ENCODE measurements at places on chromosomes 3 and 15.

DNA sequence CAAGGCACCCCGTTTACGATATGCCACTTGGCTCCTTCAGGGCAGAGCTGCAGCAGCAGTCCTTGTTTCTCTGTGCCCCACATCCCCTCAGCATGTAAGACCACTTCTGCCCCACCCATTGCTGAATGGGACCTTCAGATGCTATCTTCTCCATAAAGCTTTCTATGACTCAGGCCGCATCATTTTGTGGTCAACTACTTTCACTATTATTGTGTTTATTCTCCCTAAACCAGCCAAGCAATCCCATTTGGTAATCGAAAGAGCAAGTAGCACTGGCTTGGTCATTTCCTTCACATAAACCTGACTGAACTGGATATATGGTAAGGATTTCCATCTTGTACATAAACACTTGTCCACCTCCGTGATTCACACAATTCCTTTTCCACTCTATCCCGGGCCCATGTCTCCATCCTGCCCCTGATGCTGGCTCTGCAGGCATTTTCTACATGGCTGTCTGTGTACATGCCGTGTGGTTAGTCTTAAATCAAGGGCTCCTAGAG, 25.7 kb downstream of the LIPC start:
- peak; percentile 75 for DNase-seq

GRCh38 chr15:46858150-46858549, 859.2 kb upstream of the SEMA6D start:
- no peak for DNase-seq

GRCh38 chr3:138914870-138915502, 32.0 kb downstream of the FOXL2 start:
- no peak for DNase-seq

DNA sequence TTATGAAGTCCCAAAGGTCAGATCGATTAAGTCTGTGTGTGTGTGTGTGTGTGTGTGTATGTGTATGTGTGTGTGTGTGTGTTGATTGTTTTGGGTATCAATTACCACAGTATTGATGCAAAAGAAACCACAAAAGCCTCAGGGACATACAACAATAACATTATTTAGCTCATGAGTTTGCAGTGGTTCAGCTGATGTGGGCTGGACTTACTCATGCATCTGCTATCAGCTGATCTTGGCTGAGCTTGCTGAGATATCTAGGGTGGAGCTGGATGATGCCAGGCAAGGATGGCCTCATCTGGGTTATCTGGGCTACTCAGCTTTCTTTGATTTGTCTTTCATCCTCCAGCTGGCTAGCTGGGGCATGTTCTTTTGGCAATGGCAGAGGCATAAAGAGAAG, 82.4 kb upstream of the PRR23C start:
- DNase-seq = no peak

- no peak for DNase-seq
Measured at GRCh38 chr15:90188914-90189748, 12.0 kb upstream of the SEMA4B start.

GRCh38 chr3:149998946-149999345, 28.3 kb upstream of the PFN2 start:
- no peak for DNase-seq

DNA sequence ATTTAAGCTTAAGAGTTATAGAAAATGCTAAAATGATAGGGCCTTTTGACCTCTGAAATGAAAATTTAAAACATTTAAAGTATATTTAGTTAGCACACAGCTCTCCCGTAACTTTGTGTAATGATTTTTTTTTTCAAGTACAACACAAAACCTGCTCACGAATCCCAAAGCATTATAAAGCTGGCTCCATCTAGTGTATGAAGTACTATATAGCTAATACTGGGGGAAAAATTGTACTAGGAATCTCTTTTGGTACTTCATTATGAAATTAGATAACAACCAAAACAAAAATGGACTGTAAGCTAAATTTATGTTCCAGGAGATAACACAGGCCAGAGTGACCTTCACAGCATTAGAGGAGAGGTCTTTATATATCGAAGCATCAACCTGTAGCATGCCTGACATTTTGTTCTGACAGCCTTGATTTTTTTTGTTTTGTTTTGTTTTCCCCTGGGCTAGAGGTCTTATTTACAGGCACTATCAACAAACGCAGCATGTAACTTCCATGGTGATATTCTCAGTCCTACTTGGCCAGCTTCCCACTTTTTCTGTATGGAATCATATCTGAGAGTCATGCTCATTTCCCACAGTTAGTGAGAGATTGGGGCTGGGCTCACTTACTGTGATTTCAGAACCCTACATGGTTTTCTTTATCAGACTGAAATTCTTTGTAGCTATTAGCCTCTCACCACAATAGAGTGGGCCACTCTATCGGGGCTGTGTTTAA, 116.3 kb downstream of the MITF start:
- DNase-seq = peak; percentile 51

DNA sequence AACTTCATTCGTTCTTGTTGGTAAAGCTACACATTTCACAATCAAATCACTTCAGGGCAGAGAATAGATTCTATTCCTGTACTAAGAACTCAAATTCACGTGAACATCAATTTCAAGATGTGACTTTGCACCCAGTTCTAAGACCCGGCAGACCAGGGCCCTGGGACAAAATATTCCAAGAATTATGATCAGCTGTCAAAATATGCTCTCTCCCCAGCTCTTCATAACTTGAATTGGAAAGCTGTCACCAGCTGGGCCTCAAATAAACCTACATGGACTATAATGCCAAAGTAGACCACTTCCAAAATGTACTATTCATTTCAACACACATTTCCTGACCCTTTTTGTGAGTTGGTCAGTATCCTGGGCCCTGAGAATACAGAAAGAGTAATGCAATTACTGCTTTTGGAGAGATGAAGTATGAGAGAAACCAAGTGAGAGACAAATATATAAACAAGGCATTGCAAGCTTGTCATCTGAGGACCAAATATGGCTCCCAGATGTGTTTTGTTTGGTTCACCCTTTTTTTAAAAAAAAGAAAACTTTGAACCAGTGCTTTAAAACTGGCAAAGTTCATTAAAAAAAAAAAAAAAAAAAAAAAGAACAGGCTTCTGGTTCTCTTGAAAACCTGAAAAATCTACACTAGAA, 14.9 kb downstream of the MAGI1 start:
- DNase-seq = peak; percentile 34

DNA sequence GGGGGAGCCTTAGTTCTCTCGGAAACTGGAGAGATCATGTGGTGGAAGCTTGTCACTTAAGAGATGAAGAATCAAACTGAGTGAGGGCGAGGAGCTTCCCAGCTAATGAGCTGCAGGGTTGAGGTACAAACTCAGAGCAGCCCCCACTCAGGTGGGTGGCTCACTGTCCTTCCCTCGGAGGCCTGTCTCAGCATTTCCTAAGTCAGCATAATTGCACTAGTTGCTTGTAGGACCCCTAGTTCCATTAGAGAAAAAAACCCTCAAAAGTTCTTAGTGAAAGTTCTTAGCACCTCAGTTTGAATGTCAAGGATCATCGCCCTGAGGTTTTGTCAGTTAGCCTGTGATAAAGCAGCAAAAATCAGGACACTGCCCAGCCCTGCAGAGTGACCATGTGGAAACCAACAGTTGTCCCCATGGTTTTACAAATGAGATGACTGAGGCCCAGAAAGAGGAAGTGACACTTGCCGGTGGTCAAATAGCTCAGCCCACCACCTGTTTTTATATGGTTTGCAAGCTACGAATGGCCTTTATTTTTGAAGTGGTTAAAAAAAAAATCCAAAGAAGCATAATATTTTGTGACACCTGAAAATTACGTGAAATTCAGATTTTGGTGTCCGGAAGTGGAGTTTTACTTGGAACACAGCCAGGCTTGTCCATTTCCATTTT, 11.9 kb downstream of the SMAD6 start:
- DNase-seq = no peak

DNA sequence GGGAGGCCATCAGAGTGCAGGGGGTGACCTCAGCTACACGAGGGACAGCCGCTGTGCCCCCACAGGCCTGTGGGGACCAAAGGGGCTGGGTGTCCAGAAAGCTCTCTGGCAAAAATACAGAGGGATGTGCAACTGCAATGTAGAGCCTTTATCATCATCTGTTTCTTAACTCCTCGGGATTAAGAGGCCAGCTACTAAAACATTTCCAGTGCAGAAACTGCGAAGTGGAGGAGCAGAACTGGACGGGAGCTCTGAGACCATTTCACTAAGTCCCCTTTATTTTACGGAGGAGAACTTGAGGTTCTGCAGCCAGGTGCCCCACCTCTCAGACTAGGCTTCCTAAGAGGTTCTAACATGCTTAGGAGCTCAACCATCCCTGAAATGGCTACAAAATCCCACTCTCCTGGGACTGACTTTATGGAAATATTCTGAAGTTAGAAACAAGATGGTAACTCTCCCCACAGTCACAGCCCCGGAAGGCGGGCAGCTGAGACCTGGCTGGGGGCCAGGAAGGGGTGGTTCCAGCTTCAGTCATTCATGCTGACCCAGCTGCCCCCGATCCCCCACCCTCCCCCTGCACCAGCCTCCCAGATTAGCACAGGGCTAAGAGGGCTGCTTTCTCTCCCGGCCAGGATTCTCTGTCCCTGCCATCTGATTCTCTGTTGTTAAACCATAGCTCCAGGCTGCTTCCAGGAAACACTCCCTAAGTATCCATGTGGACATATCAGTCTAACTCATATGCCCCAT, 40.3 kb downstream of the UMPS start:
- DNase-seq = no peak

GRCh38 chr3:34256021-34256420, 457.6 kb downstream of the PDCD6IP start:
- no peak for DNase-seq

GRCh38 chr3:61560517-61561373, 626 bp upstream of the PTPRG start:
- DNase-seq = peak; percentile 84

DNA sequence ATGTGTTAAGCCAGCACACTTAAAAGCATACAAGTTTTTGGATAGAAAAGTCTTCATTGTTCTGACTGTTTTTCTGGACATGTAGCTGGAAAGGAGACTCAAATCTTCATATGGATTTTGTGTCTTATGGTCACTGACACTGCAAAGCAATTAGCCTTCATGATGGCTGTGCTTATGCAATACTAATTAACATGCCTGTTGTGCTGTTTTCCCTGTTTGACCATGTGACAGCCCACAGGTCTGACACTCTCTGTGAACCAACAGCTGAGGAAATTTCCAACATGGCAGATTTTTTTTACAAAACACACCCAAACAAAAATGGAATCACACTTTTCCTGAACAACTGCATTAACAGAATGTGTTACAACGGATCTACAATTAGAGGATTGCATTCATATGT, 248.4 kb downstream of the ROBO2 start:
- DNase-seq = no peak

- DNase-seq = no peak
Measured at GRCh38 chr3:46086083-46086437, 58.8 kb upstream of the XCR1 start.

DNA sequence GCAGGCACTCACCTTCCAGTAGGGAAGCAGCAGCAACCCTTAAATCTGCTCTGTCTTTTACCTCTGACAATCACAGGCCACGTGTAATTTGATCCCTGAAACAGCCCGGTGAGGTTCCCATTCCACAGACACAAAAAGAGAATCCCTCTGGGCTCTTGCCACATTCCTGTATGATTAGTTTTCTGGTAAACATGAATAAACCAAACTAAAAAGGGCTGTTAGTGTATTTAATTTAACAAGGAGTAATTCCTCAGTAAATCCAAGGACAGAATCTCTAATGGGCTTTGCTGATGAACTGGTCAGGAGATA, 186.9 kb downstream of the FAM43A start:
- DNase-seq = peak; percentile 83

DNA sequence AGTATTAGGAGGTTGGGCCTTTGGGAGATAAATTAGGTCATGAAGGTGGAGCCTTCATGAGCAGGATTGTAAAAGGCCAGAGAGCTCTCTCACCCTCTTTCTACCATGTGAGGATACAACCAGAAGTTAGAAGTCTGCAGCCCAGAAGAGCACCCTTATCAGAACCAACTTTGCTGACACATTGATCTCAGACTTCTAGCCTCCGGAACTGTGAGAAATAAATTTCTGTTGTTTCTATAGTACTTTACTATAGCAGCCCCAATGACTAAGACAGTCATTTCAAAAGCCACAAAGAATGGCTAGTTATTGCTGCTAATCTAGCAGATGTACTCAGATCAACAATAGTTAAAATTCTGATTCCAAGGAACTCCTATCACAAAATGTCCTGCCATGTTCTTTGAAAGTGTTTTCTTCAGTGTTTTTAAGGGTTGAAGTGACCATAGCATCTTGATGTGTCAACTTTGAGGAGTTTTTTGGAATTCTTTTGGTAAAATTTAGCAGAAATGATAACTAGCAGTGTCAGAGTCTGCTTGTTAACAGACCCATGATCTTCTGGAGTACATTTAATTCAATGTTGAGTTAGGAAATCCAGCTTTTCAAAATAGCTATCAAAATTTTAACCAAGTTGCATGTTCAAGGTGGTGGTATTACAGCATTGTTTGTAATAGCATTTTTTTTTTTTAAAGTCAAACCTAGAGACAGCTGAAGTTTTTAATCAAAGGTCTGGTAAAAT, 10.3 kb downstream of the DZIP3 start:
- DNase-seq = no peak

- DNase-seq = peak; percentile 43
Measured at GRCh38 chr3:11544412-11545181, 99.1 kb downstream of the VGLL4 start.

GRCh38 chr3:186217820-186218164, 108.9 kb upstream of the ETV5 start:
- no peak for DNase-seq

GRCh38 chr3:38720465-38720864, 71.0 kb upstream of the SCN5A start:
- DNase-seq = no peak

GRCh38 chr15:25846377-25846776, 16.8 kb downstream of the ATP10A start:
- DNase-seq = no peak

- peak; percentile 53 for DNase-seq
Measured at GRCh38 chr3:5426094-5426883, 238.8 kb downstream of the EDEM1 start.

GRCh38 chr3:5053021-5053831, 68.9 kb upstream of the ARL8B start:
- peak; percentile 93 for DNase-seq

DNA sequence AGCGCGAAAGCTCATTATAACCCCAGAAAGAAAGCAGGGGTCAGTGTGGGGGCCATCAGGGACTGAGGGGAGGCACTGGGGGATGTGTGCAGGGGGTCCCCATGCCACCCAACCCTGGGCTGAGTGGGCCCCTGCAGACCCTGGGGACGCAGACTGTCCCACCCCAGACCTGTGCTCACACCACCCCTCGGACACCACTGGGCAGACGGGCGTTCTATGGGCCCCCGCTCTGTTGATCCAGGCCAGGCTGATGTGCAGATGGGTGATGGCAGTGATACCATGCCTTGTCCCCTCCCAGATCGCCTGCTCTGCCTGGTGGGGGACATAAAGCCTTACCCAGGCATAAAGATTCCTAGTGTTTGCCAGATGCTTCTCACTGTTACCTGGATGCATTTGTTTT, 259.7 kb upstream of the TLE3 start:
- DNase-seq = no peak

- DNase-seq = no peak
Measured at GRCh38 chr3:64244011-64244942, 19.0 kb upstream of the PRICKLE2 start.

GRCh38 chr3:13706451-13706850, 157.5 kb downstream of the FBLN2 start:
- DNase-seq = no peak

- DNase-seq = no peak
Measured at GRCh38 chr3:13839253-13839652, 40.6 kb downstream of the WNT7A start.

GRCh38 chr3:128151758-128152274, 1.5 kb upstream of the EEFSEC start:
- no peak for DNase-seq

GRCh38 chr3:190443257-190443656, 6.4 kb downstream of the TMEM207 start:
- peak; percentile 36 for DNase-seq

- DNase-seq = no peak
Measured at GRCh38 chr15:74378848-74379247, 11.4 kb upstream of the CYP11A1 start.
